ENCODE measurements at places on chromosomes 2 and 18.

DNA sequence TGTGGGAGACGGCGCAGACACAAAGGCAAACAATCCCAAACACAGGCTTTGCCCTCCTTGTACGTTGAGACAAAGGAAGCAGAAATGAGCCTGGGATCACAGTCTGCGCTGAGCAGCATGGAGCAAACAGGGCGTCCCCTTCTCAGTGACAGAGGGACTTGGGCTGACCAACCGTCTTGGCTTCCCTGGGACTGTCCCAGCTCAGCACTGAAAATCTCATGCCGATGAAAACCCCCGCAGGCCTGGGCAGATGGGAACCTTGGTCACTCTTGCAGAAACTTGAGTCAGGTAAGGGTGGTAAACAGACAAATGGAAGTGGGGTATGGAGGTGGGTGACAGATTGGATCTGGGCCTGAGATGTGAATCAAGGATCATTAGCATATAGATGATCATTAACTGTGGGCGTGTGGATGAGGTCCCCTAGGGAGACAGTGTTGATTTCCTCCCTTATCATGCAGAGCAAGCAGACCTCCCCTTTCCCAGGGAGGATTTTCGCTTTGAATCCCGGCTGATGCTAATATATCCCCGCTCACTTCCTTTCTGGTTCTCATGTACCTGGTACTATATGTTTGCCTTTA lies 19.1 kb upstream of the SH3BP4 start:
- no peak for DNase-seq

DNA sequence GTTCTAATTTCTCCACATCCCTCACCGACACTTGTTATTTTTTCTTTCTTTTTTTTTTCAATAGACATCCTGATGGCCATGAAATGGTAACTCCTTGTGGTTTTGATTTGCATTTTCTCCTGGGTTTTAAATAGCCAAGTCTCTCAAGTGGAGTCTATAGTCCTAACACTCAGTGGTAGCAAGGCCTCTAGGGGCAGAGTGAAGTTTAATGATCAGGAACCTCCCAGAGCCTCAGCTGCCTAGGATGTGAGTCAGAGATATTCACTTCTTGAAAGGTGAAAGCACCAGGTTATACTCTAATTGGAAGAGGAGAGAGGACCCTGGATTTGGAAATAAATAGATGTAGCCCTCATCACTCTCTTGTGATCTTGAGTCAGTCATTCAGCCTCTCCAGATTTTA lies 62.7 kb upstream of the CAPN13 start:
- DNase-seq = no peak

DNA sequence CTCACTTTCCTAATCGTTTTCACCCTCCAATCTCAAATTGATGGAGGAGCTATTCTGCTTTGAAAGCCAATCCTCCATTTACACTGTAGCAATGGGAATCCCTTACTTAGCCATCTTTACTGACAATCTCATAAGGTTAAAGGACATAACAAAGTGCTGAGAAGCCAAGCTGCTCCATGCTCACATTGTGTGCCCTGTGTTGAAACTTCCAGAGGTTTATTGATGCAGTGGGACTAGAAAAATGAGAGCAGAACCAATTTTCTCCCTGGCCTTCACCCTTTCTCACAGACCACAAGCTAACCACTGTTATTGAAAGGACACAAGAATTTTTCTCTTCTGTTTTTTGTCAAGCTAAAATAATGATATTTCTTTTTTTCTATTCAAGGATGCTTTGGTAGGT lies 63.8 kb downstream of the CSRNP3 start:
- no peak for DNase-seq

DNA sequence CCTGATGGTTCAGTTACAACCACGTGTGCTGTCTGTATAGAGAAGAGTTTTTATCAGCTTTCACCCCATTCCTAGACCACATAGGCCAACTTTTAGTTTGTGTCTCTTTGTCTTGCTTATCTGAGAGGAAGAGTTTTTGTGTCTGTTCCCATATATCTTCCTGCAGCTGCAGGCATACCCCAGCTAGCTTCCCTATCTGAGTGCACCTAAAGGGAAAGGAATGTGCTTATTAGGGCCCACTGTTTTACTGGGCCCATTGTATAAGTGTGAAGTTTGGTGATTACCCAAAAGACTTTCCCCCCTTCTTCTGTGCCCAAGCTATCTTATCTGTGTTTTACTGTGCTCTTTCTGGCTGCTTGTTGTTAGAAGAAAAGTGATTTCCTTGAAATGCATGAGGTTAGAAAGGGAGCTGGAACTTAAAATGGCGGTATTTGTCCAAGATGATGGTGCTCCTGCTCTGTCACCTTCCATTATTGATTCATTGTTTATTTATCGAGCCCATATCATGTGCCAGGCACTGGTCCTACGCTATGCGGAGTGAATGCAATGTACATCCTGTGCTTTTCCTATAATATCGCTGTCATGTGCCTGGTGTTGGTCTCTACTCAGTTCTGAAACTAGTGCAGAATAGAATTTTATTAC lies 57.2 kb downstream of the NYAP2 start:
- DNase-seq = no peak

- no peak for DNase-seq
Observed at GRCh38 chr2:216284708-216285107, 87.6 kb downstream of the MARCHF4 start.

- DNase-seq = no peak
Observed at GRCh38 chr2:160484859-160485520, 8.6 kb downstream of the RBMS1 start.

GRCh38 chr2:88067189-88067588 lies 436 bp upstream of the SMYD1 start:
- no peak for DNase-seq

DNA sequence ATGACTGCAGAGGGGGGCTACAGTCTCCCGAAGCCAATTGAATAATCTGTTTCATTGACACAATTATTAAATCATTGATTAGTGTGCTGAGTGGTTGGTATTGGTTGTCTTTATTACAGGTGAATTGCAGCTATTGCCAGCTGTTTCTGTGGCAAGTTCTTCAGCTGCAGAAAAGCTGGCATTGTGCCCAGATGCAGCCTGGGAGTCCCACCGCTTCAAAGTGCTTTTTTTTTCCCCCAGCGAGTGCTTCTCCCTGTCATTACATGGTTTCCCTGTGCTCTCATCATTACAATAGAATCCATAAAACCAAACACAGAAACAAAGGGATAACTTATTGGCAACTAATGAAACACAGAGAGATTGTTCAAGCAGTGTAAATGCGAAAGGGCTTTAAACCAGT lies 164.7 kb downstream of the GRB14 start:
- DNase-seq = peak; percentile 44

DNA sequence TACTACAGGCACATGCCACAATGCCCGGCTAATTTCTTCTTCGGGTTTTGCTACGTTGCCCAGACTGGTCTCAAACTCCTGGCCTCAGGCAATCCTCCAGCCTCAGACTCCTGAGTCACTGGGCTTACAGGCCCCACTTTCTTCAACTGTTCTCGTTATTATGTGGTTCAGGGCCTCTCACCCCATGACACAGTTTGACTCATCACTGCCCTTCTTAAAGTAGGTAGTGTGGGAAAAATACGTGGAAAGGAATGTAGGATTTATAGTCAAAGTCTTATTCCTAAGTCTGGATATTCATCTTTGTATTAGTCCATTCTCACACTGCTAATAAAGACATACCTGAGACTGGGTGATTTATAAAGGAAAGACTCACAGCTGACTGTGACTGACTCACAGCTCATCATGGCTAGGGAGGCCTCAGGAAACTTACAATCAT lies 19.4 kb downstream of the CENPA start:
- no peak for DNase-seq

GRCh38 chr2:219829667-219830352 lies 202.4 kb downstream of the SLC4A3 start:
- DNase-seq = no peak

DNA sequence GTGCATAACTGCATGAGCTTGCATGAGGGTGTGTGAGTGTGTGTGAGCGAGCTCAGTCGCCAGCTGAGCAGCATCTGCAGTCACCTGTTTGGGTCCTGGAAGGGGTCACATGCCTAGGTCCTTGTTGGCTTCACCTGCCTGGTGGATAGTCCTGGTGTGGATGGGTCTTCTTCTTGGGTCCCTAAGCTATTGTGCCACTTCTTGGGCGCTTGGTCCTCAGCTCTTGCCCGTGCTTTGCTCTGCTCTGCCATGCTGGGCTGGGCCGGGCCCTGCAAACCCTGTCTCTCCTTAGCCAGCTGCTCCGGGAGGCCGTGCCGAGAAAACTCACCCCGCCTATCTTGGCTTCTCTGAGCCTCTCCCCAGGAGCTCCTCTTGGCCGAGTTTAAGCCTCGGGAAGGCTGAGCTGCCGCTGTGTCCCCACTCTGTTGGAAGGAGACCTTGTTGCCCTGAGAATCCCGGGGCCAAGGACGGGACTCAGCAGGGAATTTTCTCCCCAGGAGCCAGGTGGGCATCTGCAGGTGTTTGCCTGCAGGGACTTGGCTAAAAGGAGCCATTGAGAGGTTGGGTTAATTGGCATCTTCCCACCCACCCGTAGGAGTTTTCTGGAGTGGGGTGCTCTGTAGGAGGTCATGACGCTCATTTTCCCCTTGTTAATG lies 300.8 kb downstream of the NDUFA10 start:
- DNase-seq = no peak

GRCh38 chr18:22981274-22982133 lies 48.4 kb downstream of the RBBP8 start:
- DNase-seq = no peak

GRCh38 chr2:38750011-38750890 lies 910 bp downstream of the SRSF7 start:
- DNase-seq = peak; percentile 71

DNA sequence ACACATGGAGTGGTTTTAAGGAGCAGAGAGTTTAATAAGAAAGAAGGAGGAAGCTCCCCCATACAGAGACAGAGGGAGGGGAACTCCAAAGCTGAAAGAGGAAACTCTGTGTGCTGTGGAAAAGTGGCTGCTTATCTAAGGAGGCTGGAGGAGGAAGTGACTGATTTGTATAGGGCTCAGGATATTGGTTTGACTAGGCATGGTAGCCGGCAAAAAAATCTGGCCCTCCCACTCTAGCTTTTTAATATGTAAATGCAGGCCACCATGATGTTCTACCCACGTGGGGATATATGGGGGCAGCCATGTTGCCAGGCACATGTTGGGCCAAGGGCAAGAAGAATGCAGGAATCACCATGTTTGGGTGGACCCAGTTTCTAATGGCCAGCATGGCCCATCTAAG lies 64.3 kb downstream of the HNMT start:
- DNase-seq = no peak

- DNase-seq = peak; percentile 32
Observed at GRCh38 chr2:230323385-230324106, 3.4 kb upstream of the SP140L start.

DNA sequence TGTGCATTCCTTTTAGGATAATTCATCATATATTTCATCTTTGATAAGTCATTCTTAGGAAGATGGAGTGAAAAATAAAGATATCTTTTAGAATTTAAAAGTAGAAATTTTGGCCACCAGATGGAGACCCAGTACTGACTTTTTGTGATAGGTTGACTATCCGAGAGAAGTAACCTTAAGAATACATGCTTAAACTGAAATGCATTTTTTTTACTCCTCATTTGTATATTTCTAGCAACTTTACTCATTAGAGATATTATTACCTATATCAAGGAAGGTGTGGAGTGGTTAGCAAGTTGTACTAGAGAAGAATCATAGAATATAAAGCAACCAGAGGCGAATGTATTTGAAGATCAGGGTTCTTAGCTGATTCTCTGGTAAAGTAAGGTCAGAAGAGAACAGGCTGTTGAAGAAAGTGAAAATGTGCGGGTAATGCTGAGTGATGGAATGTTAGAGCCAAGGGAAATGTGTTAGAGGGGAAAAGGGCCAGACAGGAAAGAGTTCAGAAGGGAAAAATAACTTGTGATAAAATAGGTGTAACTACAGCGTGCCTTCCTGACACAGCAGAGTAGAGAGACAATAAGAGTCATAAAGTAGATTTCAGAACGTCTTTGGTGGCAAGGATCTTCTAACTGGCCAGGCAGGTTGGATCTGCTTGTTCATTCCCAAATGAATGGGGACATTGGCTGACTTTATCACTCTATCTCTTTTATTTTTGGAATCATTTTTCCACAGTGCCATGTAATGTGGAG lies 52.3 kb downstream of the TDRD15 start:
- DNase-seq = peak; percentile 17

- peak; percentile 44 for DNase-seq
Observed at GRCh38 chr2:229141424-229142025, 129.6 kb downstream of the PID1 start.

DNA sequence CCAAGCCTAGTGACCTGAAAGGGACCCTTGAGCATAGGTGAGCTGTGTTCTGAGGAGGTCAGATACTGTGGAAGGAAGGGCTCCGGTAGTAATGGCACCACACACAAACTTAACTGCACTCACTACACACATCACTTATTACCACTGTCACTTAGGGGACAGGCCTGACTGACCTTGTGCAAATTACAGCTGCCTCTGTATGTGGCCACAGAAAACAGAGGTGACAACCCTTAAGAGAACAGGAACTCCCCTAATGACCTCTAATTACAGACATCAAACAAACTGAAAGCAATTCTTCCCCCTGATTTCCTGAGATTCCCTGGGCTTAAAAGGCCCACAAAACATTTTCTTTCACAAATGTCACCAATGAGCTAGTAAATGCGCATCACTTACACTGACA lies 360.6 kb downstream of the RND3 start:
- DNase-seq = no peak

- DNase-seq = no peak
Observed at GRCh38 chr2:198901894-198902293, 555.8 kb downstream of the SATB2 start.

- DNase-seq = peak; percentile 31
Observed at GRCh38 chr2:161208527-161209139, 48.4 kb downstream of the TANK start.

DNA sequence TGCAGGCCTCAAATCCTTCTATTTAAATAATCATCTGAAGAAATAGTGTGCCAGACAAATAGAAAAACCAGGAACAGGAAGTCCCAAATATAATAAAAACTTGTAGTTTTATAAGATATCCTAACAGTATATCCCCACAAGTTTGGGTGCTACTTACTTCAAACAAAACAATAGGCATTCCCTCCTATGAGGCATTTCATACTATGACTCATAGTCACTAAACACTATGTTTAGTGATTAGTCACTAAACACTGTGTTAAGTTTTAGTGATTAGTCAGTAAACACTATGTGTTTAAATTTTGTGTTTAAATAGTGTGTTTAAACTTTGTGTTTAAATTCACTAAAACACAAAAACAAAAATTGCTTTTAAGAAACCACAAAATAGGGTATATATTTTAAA lies 407.0 kb upstream of the CDH19 start:
- DNase-seq = peak; percentile 6

DNA sequence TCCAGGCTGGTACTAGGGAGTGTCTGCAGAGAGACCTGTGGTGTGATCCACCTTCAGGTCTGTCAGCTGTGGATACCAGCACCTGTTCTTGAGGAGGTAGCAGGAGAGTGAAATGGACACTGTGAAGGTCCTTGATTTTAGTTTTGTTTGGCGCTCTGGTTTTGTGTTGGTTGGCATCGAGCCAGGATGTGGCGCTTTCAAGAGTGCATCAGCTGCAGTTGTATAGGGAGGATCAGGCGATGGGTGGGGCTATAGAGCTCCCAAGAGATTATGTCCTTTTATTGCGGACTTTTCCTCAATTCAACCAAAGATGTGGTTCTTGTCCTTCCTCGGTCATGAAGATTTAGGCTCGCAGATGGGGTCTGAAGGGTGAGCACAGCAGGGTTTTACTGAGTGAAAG lies 37.5 kb downstream of the SLC39A10 start:
- no peak for DNase-seq

- DNase-seq = peak; percentile 56
Observed at GRCh38 chr2:50347358-50348044, 684.4 kb downstream of the NRXN1 start.

All from urothelium cell line (cell line).